ENCODE measurements at places on chromosomes 6 and 20.

DNA sequence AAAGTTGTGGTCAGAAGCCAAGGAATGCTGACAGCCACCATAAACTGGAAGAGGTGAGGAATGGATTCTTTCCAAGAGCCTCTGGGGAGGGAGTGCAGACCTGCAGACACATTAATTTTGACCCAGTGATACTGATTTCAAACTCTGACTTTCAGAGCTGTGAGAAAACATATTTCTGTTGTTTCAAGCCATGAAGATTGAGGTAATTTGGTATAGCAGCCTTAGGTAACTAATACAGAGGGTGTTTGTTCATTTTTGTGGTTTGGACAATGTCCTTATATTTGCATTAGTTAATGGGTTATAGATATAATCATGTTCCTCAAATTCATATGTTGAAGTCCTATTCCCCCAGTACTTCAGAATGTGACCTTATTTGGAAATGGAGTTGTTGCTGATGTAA is 85.4 kb upstream of the GTSF1L start:
- DNase-seq, result no peak

DNA sequence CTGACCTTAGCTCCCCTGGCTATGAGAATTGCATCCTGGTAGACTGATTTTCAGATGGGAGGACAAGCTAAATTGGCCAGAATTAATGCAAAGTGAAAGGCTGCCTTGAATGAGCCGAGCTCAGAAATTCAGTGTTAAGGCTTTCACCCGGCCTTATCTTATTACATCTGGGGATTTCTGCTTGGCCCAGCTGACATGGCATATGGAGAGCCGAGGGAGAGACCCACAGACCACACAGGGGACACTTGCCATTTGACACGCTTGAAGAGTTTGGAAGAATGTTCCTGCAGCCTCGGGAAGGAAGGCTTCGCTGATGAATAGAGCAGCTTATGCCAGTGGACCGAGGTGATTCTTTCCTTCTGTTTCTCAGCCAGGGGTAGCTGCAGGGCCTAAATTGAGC is 9.0 kb downstream of the MOCS3 start:
- no peak for DNase-seq

GRCh38 chr6:80165143-80165542 is 58.7 kb downstream of the BCKDHB start:
- no peak for DNase-seq

GRCh38 chr20:58405504-58406291 is 16.7 kb downstream of the VAPB start:
- DNase-seq, result no peak

DNA sequence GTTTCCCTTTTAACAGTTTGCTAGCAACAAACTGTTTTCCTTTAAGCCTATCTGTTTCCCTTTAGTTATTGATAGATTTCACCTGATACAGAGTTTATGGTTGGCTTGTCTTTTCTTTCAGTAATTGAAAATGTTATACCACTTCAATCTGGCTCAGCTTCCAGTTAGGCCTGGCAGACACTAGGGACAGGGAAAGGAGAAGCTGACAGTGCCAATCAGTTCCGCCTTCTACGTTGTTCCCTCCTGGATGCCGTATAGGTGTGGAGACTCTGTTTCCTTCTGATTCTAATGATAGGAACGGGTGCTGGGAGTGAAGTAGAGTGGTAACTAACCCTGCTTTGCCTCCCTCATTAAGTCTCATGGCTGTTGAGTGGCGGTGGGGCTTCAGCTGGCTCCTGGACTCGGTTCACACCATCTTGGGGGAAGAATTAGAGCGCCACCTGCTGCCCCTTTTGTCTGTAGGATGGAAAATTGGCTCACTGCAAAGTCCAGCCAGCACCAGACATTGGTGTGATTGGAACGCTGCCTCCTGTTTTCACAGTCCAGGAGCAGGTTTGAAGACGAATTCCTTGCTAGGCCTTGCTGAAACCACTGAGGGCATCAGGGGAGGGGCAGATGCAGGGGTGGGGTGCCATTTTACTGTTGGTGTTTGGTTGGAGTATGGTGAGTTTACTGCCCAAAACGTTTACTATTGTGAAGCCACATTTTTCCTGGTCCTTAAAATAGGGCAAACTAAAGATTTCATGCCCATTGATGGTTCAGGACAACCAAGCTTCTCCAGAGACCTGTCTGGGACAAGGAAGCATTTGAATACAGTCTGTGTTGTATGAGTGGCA is 1729.5 kb downstream of the GRIK2 start:
- DNase-seq, result no peak

GRCh38 chr6:148445620-148446019 is 103.0 kb downstream of the SASH1 start:
- no peak for DNase-seq

DNA sequence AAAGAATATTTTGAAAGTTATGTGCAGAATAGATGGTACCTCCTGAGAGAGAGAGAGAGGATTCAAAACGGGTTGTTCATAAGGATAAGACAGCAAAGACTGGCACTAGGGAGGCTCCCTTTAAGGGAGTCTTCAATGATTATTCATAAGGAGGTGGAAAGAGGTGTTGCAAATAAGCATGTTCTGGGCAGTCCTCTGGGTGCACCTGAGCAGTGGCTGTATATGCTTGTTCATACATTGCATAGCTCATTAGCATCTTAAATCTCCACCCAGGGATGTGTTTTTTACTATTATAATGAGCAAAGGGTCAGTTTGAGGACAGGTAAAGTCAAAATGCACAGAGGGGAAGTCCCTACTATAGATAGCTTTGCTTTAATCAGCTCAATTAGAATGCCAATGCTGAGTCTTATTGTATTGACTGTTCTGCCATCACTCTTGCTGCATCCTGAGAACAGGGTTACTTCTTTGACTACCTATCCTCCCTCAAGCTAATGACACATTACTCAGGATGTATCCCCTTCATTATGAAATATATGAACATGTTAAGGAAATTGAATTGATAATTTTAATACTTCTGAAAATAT is 10.0 kb upstream of the SIRPG start:
- no peak for DNase-seq

GRCh38 chr20:23156170-23156841 is 70.2 kb upstream of the CD93 start:
- no peak for DNase-seq

DNA sequence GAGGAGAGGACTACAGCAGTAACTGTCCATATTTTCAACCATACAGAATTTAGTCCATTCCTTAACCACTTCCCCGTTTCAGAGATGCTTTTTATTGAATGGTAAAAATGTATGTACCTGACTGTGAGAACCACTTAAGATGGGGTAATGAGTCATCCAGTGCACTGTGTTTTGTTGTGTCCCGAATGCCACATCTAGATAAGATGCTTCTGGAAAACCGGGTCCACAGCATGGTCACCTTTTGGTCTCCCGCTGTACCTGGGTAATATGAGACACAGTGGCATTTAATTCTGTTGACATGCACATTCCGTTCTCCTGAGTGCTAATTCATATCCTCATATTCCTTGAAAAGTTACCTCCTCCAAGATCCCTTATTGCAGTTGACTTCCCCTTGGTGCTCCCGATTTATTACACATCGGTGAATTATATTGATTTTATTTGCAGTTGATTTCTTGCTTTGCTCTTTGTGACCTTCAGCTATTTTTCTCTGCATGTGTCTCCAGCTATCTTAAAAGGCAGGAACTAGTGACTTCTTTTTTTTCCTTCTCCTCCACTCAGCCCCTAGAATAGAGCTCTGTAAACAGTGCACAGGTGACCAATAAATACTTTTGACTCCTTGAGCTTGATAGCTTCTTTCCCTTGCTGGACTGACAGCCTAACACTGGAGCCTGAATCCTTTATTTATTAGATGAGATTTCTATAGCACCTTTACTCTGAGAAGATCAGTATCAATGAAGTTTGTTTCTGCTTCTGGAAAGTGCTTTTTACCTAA is 314.6 kb downstream of the ZFAND3 start:
- no peak for DNase-seq

GRCh38 chr20:35597186-35597585 is 18.4 kb upstream of the SPAG4 start:
- DNase-seq, result no peak

- no peak for DNase-seq
Observed at GRCh38 chr6:127956260-127956888, 55.5 kb upstream of the THEMIS start.

DNA sequence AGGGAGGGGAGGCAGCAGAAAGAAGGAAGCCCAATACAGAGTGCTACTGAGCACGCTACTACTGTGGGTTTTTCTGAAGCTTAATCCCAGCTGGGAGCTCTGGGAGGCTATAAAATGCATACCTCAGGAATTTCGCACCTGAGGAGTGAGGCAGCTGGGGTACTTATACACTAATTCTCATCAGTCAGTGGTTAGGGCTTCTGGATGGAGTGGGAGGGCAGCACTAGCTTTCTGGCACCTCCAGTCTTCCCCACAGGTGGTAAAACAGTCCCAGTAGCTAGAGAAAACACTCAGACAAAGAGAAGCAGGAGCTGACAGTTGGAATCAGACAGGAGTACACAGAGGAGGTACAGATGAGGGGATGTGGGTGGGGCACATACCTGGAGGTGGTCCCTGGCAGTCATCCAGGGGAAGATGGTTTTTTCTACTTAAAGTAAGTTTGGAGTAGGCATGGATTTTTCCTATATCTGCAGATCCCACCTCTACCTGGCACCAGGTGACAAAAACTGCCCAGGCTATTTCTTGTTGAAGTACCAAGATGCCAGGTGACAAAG is 37.8 kb downstream of the CPXM1 start:
- DNase-seq, result no peak

GRCh38 chr6:84492241-84493165 is 265.1 kb upstream of the CEP162 start:
- no peak for DNase-seq

- no peak for DNase-seq
Observed at GRCh38 chr6:79984261-79984660, 20.2 kb upstream of the TTK start.

GRCh38 chr6:53399027-53399344 is 50.2 kb upstream of the ELOVL5 start:
- DNase-seq, result no peak

DNA sequence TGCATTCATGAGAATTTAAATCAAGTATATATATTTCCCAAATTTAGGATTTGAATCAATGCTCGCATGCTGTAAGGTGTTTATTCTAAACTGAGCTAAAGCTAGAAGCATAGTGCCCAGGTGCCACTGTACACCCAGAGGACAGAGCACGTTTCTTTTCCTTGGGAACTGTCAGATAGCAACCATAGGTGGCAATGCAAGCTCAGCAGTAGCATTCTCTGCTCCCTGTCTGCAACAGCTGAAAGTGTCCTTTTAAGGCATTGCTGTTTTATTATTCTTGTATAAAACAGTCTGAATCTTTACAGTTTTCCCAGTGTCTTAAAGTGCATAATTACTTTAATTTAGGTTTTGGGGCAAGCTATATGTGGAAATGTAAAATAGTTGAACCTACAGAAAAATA is 443.4 kb upstream of the MMS22L start:
- DNase-seq, result no peak

GRCh38 chr6:8820313-8820712 is 385.0 kb upstream of the SLC35B3 start:
- no peak for DNase-seq

DNA sequence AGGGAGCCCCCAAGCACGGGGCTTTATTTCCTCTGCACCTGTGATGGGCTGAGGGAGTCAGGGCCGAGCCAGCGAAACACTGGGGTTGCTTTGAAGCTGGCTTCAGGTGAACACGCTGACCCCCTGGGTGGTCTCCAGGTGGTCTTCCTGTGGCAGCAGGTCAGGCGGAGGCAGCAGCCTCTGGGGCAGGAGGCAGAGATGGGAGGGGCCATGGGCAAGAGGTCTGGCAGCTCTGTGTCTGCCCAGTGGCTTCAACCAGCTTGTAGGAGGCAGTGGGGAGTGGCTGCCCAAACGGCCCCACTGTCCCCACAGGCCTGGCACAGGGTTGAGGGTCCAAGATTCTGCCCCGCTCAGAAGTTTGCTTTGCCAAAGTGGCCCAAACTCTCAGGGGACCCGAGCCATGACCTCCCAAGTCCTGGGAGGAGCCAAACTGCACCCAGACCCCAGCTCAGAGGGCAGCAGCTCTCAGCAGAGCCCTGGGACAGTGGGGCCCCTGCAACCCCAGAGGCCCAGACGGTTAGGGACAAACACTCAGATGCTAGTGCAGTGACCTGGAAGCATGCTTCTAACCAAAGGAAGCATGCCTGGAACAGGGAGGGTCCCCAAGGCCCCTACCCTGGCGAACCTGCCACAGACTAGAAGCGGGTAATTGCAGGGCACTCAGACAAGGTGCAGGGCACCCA is 15.3 kb downstream of the NTSR1 start:
- DNase-seq, result no peak

DNA sequence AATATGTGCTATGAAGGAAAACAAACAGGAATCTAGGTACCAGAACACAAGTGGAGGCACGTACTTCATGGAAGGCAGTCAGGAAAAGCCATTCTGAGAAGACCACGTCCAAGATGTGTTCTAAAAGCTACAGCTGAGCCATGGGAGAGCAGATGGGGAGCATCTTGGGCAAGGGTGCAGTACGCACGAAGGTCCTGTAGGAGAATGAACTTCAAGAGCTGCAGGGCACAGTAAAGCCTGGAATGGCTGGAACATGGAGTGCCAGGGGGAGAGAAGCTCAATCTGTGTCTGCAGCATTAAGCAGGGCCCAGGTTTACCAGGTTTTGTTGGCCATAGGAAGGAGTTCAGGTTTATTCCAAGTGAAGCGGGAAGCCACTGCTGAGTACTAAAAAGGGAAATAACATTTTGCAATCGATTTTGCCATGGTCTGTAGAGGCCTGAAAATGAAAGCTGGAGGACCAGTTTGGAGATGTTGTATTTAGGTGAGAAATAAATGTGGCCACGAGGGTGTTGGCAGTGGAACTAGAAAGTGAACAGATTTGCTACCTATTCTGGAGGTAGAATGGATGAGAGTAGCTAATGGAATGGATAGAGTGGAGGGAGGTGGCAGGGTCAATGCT is 29.9 kb downstream of the ADTRP start:
- no peak for DNase-seq

- DNase-seq, result no peak
Observed at GRCh38 chr6:53898026-53898795, 103.4 kb downstream of the LRRC1 start.

- no peak for DNase-seq
Observed at GRCh38 chr20:21262812-21263211, 40.3 kb upstream of the XRN2 start.

DNA sequence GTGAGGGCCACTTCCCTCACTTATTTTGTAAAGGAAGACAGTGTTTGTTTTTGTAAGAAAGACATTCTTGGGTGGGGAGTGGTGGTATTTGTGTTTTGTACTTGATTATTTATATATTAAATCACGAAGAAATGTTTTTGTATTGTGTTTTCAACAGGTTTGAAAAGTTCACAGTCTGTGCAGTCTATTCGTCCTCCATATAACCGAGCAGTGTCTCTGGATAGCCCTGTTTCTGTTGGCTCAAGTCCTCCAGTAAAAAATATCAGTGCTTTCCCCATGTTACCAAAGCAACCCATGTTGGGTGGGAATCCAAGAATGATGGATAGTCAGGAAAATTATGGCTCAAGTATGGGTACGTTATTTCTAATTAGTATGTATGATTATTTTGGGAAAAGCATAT is 137.2 kb downstream of the NCOA3 start:
- no peak for DNase-seq
